Fibroblast of upper back skin (primary cell): ENCODE measurements at places on chromosomes 5 and 9.
A peak's percentile ranks its signal among the peaks of the same experiment; 100 is the strongest.

DNA sequence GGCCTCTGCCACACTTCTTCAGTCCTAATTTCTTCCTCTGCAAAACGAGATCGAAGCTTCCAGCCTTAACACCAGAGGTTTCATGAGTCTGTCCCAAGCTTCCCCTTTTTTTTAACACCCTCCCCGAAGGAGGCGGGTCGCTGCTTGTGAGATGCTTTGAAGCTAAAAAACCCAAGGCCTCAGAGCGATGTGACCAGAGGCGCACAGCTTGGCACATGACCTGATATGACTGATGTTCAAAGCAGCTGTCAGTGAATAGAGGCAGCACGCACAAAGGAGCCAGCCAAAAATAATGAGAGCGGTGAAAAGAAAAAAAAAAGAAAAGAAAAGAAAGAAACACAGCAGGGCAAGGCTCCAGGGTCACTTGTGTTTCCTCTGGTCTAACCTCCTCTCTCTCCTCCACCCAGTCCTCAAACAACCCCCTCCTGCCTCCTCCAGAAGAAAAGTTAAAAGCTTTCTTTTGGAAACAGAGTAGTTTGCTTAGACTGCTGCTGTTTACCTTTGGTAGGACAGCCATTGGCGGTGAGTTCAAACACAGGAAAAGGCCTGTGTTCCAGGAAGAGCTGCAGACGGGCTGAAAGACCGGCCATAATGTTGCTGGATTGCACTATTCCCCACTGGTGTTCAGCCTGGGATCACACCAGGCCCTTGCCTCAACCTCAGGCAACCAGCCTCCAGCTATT is 10.9 kb upstream of the ZNF366 start:
- no peak for DNase-seq

- no peak for DNase-seq
Observed at GRCh38 chr9:90598191-90598590, 44.4 kb downstream of the DIRAS2 start.

- DNase-seq = peak; percentile 41
Observed at GRCh38 chr9:109452761-109453160, 45.3 kb downstream of the PTPN3 start.

- DNase-seq = no peak
Observed at GRCh38 chr9:111436571-111436970, 47.6 kb downstream of the ECPAS start.

DNA sequence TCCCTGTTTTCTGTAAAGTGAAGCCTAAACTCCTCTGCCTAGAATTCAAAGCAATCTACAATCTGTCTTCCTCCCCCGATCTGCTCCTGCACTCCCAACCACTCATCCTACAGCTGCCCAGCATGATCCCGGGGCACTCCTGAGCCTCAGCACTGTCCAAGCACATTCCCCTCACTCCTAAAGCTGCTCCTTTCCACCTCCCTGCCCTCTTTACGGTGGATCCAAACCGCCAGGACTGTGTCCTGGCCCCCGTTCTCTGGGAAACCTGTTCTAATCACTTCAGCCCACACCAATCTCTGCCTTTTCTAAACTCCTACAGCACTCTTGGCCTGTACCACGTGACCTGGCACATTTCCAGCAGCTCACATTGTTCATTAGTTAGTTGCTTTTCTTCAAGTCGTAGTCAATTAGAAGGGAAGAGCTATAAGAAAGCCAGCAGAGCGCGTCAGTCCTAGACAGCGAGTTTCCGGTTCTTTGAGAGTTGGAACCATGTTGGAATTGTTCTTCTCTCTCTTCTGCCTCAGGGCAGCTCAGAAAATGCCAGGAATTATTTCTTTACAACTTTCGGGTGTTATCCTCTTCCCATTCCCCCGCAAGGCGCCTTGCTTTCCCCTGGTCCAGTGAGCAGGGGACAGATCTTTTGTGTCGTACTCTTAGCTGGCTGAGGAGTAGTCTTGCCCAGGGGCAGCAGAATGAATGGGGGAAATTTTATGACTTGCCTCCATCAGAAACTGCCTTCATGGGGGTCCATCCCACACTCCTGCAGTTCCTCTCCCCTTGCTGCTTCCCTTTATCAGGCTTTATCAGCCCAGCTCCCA is 60.7 kb downstream of the NRG2 start:
- peak; percentile 17 for DNase-seq

DNA sequence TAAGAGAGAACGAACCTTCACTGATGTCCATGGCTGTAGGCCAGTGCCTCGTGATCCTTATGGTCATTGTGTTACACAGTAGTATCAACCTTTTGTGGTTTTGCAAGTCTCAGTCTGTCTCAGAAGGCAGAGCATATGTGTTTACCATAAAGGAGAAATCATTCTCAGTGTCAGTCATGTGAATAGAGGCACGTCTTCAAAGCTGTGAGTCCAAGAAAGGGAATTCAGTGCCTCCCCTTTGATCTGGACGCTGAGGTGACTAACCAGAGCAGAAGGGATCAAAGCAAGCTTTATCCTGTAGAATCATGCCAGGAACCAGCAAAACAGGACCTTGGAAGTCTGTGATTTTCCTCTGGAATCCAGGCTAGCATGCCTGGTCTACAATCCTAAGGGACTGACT is 433.9 kb downstream of the DNAH5 start:
- DNase-seq = peak; percentile 3

DNA sequence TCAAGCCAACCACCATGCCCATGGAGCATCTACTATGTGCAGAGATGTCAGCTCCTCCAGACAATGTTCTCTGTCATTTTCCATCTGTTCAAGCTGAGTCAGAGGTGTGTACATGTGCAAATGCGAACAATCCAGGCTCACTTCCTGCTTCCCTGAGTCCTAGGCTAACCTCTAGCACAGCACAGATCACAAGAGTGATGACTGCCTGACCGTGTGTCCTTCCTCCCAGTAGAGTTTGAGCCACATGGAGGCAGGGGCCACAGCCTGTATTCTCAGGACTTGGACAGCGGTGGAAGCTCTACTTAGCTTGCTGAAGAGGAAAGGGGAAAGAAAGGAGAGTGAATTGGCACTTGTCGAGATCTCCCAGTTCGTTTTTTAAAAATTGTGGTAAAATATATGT is 87.2 kb downstream of the KCNIP1 start:
- DNase-seq = no peak

GRCh38 chr9:129281506-129282145 is 103.6 kb upstream of the IER5L start:
- no peak for DNase-seq

- DNase-seq = no peak
Observed at GRCh38 chr5:75847561-75848021, 130.4 kb upstream of the POC5 start.

GRCh38 chr5:176632745-176633144 is 2.3 kb downstream of the EIF4E1B start:
- DNase-seq = no peak

DNA sequence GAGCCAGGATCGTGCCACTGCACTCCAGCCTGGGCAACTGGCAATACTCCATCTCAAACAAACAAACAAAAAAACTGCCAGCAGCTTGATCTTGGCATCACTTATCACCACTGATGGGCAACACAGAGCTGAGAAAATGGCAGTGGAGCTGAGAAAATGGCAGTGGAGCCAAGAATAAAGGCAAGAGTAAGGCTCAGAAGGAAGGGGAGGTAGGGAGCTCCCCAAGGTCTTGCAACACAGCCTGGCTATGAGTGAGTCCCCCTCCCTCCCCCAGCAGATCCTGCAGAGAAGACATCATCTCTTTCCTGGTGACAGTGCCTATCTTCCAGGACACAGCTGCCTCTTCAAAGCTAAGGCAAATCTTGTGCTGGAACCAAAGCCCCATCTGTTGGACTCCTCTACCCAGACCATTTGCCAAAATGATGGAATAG is 70.3 kb downstream of the UGCG start:
- peak; percentile 35 for DNase-seq

DNA sequence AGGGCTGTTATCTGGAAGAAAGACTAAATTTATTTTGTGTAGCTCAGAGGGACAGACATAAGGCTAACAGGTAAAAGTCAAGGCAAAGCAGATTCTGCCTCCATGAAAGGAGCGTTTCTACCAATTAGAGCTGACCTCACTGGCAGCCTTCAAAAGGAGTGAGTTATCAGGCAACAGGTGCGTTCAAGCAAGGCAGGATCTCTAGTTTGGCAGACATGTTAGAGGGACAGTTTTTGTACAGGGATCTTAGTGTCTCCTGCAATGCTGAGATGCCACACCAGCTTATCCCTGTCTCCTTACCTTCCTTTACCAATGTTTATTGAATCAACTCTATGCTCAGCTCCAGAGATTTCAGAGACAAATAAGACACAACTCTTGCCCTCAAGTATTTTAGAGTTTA is 73.8 kb downstream of the NRG2 start:
- DNase-seq = no peak

GRCh38 chr9:34988218-34989002 is 1.1 kb upstream of the DNAJB5 start:
- DNase-seq = no peak

DNA sequence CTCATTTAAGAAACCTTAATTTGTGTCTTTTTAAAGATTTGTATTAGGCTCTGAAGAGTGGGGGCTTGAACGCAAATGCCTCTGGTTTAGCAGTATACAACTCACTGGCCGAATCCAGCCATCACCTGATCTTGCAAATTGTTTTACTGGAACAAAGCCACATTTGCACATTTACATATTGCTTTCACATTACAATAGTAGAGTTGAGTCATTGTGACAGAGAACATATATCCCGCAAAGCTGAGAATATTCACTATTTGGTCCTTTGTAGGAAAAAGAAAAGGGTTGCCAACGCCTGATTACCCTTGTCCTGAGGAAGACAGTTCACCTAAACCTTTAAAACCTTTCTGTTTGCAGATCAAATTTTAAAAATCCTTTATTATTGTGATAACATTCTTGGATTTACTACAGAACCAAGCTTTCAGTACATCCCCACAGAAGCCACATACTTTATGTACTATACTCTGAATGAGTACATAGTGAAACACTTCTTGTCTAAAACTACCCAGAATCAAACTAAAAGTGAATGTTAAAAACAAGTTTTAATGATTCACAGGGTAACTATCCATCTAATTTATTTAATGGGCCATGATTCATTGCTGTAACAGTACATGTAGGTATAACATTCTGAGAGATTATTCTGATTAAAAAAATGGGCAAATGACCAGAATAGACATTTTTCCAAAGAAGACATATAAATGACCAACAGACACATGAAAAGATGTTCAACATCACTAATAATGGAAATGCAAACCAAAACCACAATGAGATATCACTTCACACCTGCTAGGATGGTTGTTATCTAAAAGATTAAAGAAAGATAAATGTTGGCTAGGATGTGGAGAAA is 161.0 kb downstream of the SLC25A46 start:
- peak; percentile 55 for DNase-seq

GRCh38 chr9:72151104-72151503 is 1.9 kb downstream of the GDA start:
- no peak for DNase-seq

- no peak for DNase-seq
Observed at GRCh38 chr9:127050591-127051001, 71.8 kb downstream of the ANGPTL2 start.

- DNase-seq = no peak
Observed at GRCh38 chr5:82519558-82519957, 241.4 kb upstream of the RPS23 start.

- no peak for DNase-seq
Observed at GRCh38 chr5:8473827-8474568, 605.0 kb downstream of the MTRR start.

DNA sequence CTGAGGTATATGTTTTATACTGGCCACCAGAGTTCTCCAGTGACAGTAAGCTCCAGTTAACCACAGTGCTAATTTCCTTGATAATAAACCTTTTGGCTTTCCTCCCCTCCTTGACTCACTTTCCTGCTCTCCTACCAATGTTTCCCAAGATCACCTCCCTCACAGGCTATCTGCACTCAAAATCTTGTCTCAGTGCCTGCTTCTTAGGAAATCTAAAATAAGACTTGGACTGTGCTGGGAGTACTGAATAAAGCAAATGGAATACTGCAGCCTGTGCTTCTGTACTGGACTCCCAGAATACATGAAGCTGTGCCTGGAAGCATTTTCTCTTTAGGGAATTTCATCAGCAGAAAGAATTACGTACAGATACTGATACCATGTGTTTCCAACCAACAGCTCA is 1.7 kb upstream of the DCP2 start:
- no peak for DNase-seq

- peak; percentile 0 for DNase-seq
Observed at GRCh38 chr5:44885903-44886302, 77.2 kb downstream of the MRPS30 start.

- no peak for DNase-seq
Observed at GRCh38 chr5:154780128-154780527, 25.0 kb downstream of the LARP1 start.

DNA sequence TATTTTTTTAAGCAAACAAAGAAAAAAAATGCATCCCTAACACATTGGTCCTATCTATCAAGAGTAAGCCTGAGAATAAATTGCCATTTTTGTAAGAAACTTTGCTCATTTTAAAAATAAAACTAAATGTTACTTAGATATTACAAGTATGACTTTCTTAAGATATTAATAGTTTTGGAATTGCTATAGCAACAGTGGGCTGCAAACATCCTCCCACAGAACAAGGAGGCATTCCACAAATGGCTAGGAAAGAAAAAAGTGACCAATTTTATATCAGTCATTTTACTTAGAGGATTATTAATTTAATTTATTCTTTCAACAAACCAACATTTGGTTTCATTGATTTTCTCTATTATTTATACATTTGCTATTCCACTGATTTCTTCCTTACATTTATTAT is 63.7 kb downstream of the LURAP1L start:
- DNase-seq = peak; percentile 44

GRCh38 chr9:110650261-110650660 is 18.3 kb upstream of the MUSK start:
- DNase-seq = peak; percentile 73

- DNase-seq = no peak
Observed at GRCh38 chr5:172238334-172238733, 44.4 kb downstream of the EFCAB9 start.

GRCh38 chr5:169147534-169147933 is 153.4 kb downstream of the SLIT3 start:
- no peak for DNase-seq
